ENCODE measurements at places on chromosomes 12 and 14. TPM values are rescaled to one million over a fixed set of nuclear protein-coding genes. Genes with fewer than 3 reads are reported as not detected.

Gene NRXN3
- under 0.01 TPM for total RNA-seq

Gene PRH2
- 0.18 TPM for total RNA-seq

Gene APOF
- total RNA-seq: not detected

Gene IFNG
- total RNA-seq: not detected

Gene ANKRD33
- total RNA-seq: not detected

Gene TBX3
- 22.0 TPM for total RNA-seq

Gene HCAR3
- total RNA-seq: not detected

Gene PLBD1
- 1.1 TPM for total RNA-seq

Gene GPR135
- total RNA-seq: 2.1 TPM

Gene AACS
- total RNA-seq: 31.2 TPM

Gene FGD6
- 6.2 TPM for total RNA-seq

Gene DYNC1H1
- 343 TPM for total RNA-seq
